ENCODE measurements at places on chromosomes 1 and 21. TPM values are rescaled to one million over a fixed set of nuclear protein-coding genes. Genes with fewer than 3 reads are reported as not detected.

GRCh38 chr1:8352471-8352845 is 34.5 kb downstream of the SLC45A1 start:
- H3K27ac ChIP-seq: peak overlapping the region; percentile 12
- peaks cover 3% of the 10 kb centered on the region for H3K4me1 ChIP-seq
- H3K27me3 ChIP-seq: peaks cover 2% of the 10 kb centered on the region
- peaks cover 17% of the 10 kb centered on the region for H3K36me3 ChIP-seq
- H3K4me3 ChIP-seq: no peak overlapping the region
- DNase-seq: no peak

GRCh38 chr21:29163341-29164115 is 33.1 kb downstream of the MAP3K7CL start:
- H3K27me3 ChIP-seq: no peaks in the 10 kb centered on the region
- DNase-seq: no peak
- H3K4me3 ChIP-seq: no peak overlapping the region
- H3K27ac ChIP-seq: no peak overlapping the region

GRCh38 chr1:45552331-45552730 is 1.7 kb downstream of the AKR1A1 start:
- DNase-seq: peak; percentile 36
- H3K27ac ChIP-seq: peak overlapping the region; percentile 56
- H3K36me3 ChIP-seq: peaks cover 14% of the 10 kb centered on the region
- peaks cover 16% of the 10 kb centered on the region for H3K4me1 ChIP-seq

GRCh38 chr21:34836103-34836932 is 167.5 kb downstream of the CLIC6 start:
- peaks cover 81% of the 10 kb centered on the region for H3K36me3 ChIP-seq
- H3K27me3 ChIP-seq: no peaks in the 10 kb centered on the region
- DNase-seq: peak; percentile 78

DNA sequence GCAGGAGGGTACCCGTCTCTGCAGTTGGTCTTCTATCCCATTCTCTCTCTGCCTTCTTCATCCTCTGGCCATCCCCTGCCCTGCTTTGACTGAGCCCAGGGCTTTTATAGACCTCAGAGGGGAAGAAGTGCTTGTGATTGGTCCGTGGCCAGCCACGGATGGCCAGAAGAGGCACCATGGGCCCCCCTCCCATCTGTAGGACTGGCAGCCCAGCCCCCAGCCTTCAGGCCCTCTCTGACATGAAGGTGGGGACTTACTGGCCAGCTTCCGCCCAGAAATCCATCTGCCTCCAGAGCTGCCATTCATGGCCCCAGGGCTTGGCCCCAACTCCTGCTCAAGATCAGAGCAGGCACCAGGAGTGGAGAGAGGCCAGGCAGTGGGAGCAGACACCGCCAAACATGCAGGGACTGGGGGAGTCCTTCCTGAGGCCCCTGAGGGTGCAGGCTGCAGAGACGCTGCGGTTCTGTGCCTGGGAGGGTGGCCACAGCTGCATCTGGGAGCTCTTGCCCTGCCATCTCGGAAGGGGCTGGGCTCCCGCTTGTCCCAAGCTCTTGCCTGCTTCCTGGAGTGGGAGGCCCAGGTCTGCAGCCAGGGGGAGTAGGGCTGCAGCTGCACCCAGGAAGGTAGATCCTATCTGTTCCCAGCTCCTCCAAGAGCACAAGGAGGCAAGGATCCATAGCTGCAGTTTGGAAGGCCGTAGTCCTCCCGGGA is 698.6 kb upstream of the B3GALT2 start:
- peaks cover 2% of the 10 kb centered on the region for H3K36me3 ChIP-seq
- no peaks in the 10 kb centered on the region for H3K27me3 ChIP-seq
- H3K27ac ChIP-seq: no peak overlapping the region
- DNase-seq: no peak
- H3K4me3 ChIP-seq: no peak overlapping the region
- H3K4me1 ChIP-seq: no peaks in the 10 kb centered on the region

DNA sequence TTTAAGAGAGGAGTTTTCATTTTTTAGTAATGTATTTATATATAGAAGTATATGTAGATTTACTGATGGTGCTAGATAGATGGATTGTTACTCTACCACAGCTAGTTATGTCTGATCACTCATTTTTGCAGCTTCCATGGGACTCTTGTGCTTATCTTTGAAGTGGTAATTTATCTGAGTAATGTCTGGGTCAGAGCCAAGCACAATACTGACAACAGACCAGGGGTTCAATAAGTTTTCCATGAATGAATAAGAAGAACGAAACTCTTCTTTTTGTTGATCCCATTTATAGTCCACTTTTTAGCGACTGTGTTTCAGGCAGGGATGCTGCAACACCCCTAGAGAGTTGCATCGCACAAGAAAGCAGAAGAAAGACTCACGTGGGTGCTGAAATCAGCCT is 935.2 kb downstream of the PLA2G4A start:
- H3K36me3 ChIP-seq: no peaks in the 10 kb centered on the region
- H3K27me3 ChIP-seq: no peaks in the 10 kb centered on the region
- H3K27ac ChIP-seq: no peak overlapping the region

DNA sequence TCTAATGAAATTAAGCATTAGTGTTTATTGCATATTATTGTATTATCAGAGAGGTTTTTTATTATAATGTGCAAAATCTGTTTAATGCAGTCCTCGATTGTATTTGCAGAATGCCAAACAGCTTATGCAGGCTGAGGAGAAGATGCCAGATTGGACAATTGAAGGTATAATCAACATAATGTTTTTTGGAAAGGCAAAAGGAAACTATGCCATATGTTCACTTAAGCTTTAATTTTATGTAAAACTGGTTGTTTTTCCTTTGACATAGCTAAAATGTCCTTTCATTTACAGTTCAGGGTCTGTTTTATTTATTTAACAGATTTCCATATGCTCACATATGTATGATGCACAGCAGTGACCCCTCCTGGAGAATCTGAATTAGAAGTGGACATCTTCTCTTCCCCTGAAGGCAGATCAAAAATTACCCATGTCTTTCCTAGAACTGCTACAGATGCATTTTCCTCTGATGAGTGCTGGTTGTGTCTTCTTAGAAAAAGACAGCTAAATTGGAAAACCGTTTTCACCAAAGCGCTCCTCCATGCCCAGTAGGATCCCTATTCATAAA is 143.5 kb upstream of the USH2A start:
- no peak overlapping the region for H3K4me3 ChIP-seq
- H3K27ac ChIP-seq: no peak overlapping the region
- H3K27me3 ChIP-seq: no peaks in the 10 kb centered on the region
- no peaks in the 10 kb centered on the region for H3K4me1 ChIP-seq

OR10Z1 gene
- not detected for total RNA-seq

All from activated CD4-positive, alpha-beta T cell treated with anti-CD3 and anti-CD28 coated beads for 36 hours (primary cell).